ENCODE measurements at places on chromosomes 13 and 19. TPM values are rescaled to one million over a fixed set of nuclear protein-coding genes. Genes with fewer than 3 reads are reported as not detected.
A peak's percentile ranks its signal among the peaks of the same experiment; 100 is the strongest.

GRCh38 chr13:21010621-21011020, 50.8 kb downstream of the LATS2 start:
- H3K27me3 ChIP-seq: no peaks in the 10 kb centered on the region
- H3K4me3 ChIP-seq: no peak overlapping the region
- H3K4me1 ChIP-seq: peaks cover 43% of the 10 kb centered on the region
- peak overlapping the region; percentile 69 for H3K27ac ChIP-seq
- no peak for DNase-seq

DNA sequence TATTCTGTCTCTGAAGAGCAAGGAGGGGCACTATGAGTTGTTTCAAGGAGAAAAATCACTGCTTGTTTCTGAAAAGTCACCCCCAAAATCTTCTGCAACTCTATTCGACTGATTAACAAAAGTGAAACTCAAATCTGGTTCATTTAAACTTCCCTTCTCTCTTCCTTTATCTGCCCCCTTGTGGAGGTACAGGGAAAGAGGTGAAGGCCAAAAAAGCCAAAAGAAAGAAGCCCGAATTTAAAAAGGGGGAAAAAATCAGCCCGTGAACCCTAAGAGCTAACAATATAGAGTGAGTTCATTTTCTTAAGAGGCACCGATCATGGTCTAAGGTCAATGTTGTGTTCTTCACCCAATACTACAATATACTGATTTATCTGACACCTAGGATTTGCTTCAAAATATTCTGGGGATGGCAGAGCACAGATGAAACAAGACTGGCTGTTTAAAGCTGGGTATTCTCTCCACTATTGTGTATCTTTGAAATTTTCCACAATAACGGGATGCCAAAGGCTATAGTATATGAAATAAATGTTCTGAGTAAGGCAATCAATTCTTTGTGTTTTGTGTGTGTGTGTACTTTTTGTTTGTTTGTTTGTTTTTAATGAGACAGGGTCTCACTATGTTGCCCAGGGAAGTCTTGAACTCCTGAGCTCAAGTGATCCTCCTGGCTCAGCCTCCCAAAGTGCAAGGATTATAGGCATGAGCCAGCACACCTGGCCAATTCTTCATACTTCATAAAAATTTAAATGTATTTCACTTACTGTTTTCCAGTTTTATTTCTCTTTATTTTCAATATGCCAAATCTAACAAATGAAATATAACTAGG, 55.0 kb upstream of the EEF1AKMT1 start:
- H3K27me3 ChIP-seq: no peaks in the 10 kb centered on the region
- H3K27ac ChIP-seq: no peak overlapping the region
- DNase-seq: peak; percentile 83
- H3K4me3 ChIP-seq: peak overlapping the region; percentile 44
- no peaks in the 10 kb centered on the region for H3K36me3 ChIP-seq
- no peaks in the 10 kb centered on the region for H3K4me1 ChIP-seq

DNA sequence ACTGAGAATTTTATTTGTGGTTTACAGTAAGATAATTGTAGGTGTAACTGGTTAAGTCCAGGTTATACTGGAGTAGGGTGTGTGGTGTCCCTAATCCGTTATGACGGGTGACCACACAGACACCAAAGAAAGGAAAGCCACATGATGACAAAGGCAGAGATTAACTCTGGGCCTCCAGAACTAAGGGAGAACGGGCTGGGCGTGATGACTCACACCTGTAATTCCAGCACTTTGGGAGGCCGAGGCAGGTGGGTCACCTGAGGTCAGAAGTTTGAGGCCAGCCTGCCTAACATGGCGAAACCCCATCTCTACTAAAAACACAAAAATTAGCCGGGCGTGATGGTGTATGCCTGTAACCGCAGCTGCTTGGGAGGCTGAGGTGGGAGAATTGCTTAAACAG, 10.2 kb upstream of the FUT2 start:
- H3K27me3 ChIP-seq: no peaks in the 10 kb centered on the region
- no peak for DNase-seq
- H3K36me3 ChIP-seq: no peaks in the 10 kb centered on the region
- H3K4me3 ChIP-seq: no peak overlapping the region

DNA sequence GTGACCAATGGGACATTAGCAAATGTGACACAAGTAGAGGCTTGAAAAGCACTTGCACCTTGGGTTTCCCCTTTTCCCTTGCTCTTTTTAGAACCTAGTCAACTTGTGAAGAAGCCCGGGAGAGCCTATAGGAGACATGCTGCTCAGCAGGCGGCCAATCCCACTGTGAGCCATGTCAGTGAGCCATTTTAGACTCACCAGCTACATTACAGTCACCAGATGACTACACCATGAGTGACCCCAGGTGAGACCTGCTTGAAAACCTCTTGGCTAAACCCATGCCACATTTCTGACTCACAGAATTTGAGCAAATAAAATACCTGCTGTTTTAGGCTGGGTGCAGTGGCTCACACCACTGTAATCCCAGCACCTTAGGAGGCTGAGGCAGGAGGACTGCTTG, 317.5 kb downstream of the KLF12 start:
- H3K27me3 ChIP-seq: no peaks in the 10 kb centered on the region
- no peak overlapping the region for H3K4me3 ChIP-seq
- H3K4me1 ChIP-seq: no peaks in the 10 kb centered on the region
- no peak for DNase-seq
- no peak overlapping the region for H3K27ac ChIP-seq

DNA sequence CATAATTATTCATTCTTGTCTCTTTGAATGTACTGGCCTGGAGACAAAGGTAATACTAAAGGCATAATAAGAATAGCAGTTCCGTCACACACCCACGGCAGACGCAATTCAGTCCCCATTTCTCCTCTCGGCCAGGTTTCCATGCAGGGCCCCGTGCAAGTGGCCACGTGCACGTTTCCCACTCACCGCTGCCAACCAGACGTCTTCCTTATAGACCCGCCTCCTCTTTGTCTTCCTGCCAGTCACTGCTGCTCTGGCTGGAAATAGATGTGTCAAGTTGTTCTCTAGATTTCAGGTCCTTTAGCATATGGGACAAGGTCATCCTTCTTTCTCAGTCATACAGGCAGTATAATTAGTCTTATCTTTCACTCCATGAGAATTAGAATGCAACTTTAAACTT, 204.3 kb downstream of the SUCLA2 start:
- H3K36me3 ChIP-seq: no peaks in the 10 kb centered on the region
- no peaks in the 10 kb centered on the region for H3K27me3 ChIP-seq
- no peak overlapping the region for H3K27ac ChIP-seq
- H3K4me1 ChIP-seq: no peaks in the 10 kb centered on the region
- DNase-seq: no peak

DNA sequence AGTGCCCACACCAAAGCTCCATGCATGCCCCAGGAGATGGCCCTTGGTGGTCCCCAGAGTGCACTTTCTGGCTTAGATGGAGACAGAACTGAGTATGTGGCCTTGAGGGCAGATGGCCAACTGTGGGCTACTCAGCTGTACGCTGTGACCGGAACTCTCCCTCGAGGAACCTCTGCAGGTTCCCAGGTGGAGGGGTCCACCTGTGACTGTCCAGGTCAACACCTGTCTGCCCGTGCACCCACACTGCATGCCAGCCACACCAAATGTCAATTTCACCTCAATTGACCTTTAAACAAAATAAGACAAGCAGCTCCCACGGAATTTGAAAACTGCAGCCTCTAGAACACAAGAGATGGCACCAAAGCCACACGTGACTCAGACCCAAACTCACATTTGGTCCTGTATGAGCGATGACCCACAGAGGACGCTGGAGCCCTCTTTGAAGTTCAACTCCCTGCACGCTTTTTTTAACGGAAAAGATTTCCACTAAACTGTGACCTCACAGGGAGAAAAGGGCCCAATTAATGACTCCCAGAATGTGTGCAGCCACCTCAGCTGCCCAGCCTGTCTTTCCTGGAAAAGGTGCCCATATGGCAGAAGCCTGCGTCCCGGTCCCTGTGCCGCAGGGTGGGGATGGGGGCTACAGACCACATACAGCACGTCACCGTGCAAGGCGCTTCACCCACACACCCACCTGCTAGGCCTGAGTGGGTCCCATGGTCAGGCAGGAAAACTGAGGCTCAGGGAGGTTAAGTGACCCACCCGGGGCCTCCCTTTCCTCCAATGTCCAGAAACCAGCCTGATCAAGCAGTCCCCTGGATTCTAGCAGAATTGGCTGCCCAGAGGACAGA, 47.7 kb downstream of the KLF2 start:
- no peak overlapping the region for H3K4me3 ChIP-seq
- no peaks in the 10 kb centered on the region for H3K27me3 ChIP-seq
- DNase-seq: no peak
- H3K36me3 ChIP-seq: peaks cover 17% of the 10 kb centered on the region
- peaks cover 28% of the 10 kb centered on the region for H3K4me1 ChIP-seq

DNA sequence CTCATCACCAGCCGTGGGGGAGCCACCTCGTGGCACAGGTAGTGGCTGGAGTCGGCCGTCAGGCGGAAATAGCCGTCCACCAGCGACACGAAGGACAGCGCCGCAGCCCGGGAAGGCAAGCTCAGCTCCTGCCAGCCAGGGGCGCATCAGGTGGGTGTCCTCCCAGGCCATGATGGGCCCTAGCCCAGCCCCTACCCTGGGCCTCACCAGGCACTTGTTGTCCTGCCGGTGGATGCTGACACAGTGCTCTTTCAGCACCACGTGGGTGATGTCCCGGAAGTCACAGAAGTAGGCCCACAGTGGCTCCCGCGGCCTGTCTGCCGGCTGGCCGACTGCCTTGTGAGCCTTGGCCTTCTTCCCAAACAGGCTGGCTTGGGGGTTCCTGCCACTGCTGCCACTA, 15.7 kb downstream of the TYK2 start:
- no peak overlapping the region for H3K27ac ChIP-seq
- H3K36me3 ChIP-seq: no peaks in the 10 kb centered on the region
- no peak for DNase-seq

NECTIN2 gene
- total RNA-seq: 110 TPM

NAPSA gene
- total RNA-seq: 217 TPM

Measured in kidney (tissue), 22 donors.